ENCODE measurements at places on chromosomes 11 and 22. TPM values are rescaled to one million over a fixed set of nuclear protein-coding genes. Genes with fewer than 3 reads are reported as not detected.

Gene PRDM11
- polyA plus RNA-seq = 1.2 TPM

Gene HSPB2
- not detected for polyA plus RNA-seq

- DNase-seq = no peak
Observed at GRCh38 chr11:85896876-85897275, 41.7 kb downstream of the CCDC83 start.

GRCh38 chr11:86947541-86947940 is 7.7 kb downstream of the FZD4 start:
- no peak for DNase-seq

DNA sequence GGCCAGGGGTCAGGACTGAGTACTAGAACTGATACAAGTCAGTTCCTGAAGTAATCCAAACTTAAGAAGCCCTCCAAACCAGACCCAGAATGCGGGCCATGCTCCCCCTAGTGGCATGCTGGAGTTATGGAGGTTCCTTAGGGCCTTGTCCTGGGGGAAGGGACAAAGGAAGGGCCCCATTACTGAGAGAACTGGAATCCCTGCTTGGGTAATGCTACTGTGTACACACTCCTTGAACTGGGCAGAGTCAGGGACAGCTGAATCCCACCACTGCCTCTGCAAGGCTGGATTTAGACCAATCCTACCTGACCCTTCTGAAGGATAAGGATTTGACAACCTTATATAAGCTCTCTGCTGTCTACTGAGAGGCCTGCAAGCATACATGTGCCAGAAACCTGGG is 97.3 kb upstream of the AKIP1 start:
- DNase-seq = peak; percentile 32

DNA sequence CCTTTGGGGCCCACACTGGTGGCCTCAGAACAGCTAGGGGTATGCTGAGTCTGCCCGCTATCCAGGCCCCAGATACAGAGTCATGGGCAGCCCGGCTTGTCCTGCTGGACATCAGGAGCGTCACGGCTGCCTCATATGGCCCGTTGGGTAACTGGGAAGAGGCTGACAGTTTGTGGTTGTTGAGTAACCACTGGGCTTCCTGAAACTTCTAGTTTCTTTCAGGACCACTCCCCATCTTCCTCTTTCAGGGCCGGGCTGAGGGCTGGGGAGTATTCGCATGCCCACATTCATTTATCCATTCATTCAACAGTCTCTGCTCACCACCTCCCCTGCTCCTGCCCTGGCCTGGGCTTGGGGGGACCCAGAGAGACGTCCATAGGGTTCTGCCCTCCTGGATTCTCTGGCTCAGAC is 13.4 kb upstream of the P2RY2 start:
- no peak for DNase-seq

DNA sequence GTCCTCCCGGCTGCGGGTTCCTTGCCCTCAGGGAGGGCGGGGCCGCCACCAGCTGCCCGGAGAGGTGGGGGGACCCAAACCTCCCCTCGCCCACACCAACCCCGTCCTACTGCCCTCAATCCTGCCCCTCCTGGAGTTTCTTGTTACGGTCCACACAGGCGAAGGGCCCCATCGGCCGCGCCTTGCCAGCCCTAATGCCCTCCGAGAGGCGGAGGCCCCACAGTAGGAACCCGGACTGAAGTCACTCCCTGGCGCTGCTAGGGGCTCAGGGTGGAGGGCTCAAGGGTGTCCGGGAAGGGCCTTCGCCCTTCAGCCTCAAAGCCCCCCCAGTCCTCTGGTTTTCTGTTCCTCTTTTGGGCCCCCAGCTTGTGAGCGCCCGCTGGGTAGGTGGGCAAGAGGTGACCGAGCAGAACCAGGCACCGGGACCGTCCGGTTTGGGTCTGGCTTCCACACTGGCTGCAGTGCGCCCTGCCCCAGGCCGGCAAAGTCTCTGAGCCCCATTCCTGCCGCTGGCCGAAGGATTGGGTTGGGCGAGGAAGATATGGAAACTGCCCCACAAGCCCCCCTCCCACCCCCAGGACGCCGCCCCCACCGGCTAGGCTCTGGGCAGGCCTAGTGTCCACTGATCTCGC is 24.5 kb downstream of the DUSP8 start:
- DNase-seq = no peak

All from immature natural killer cell (primary cell).